NCI-H69 (cell line): ENCODE measurements at places on chromosomes 1 and 21.
A peak's percentile ranks its signal among the peaks of the same experiment; 100 is the strongest.

DNA sequence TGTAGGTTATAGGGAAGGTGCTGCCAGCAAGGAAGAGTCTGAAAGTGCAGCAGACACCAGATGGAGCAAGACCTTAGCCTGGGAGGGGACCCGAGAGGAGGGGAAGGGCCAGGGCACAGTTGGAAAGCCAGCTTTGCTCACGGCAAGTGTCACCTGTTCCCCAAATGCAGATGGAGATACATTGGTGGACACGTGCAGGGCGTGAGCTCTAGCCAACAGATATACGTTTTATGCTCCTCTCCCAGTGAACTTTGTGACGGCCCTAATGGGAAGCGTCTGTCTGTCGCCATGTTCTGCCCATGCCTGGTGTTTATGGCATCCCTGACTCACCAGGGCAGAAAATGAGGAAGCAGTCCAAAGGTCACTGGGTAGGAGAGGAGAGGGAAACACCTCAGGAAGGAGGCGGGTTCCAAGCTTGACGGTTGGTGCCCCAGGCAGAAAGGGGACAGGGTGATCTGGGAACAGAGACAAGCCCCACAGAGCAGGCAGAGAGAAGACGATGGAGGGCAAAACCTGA, 7.6 kb downstream of the GPA33 start:
- peak; percentile 98 for DNase-seq

DNA sequence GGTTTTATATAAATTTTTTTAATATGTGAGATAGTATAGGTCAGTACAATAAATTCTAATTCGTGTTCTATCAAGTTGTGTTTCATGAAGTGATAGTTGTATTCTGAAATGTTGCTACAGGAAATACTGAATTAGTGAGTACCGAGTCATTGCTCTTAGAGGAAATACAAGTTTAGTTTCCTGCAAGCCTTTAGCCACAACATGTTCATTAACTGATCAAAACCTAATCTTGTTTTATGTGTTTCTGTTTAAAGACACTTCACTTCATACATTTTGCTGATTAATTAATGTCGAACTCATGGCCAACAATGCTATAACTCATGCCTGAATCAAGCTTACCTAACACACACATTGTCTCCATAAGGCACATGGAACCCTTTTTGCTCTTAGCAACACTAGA, 43.6 kb downstream of the LRRC7 start:
- no peak for DNase-seq

- no peak for DNase-seq
Measured at GRCh38 chr1:107653005-107653404, 312.0 kb downstream of the VAV3 start.

DNA sequence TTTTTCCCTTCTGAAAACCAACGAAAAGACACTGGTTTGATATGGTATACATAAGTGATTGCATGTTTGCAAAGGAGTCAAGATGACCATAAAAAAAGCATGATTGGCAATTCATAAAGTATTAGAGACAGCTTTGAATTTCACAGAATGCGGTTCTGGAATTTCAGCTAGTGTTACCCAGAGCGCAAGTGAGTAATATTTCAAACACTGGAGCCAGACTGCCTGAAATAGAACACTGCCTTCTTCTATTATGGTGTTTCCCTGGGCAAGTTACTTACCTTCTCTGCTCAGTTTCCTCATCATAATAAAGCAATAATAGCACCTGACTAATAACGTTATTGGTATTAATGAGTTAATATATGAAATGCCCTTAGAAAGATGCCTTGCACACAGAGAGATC, 54.7 kb downstream of the NEGR1 start:
- DNase-seq: no peak
